ENCODE measurements at places on chromosomes 6 and 20.

DNA sequence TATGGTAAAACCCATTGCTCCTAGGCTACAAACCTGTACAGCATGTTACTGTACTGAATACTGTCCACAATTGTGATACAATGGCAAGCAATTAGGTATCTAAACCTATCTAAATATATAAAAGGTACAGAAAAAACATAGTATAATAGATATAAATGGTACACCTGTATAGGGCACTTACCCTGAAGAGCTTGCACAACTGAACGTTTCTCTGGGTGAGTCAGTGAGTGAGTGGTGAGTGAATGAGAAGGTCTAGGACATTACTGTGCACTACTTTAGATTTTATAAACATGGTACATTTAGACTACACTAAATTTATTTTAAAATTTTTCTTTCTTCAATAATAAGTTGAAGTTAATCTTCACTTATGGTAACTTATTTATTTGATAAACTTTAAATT is 119.9 kb upstream of the CEP85L start:
- no peak for DNase-seq

GRCh38 chr6:105676857-105677256 is 274.0 kb upstream of the PREP start:
- no peak for DNase-seq

DNA sequence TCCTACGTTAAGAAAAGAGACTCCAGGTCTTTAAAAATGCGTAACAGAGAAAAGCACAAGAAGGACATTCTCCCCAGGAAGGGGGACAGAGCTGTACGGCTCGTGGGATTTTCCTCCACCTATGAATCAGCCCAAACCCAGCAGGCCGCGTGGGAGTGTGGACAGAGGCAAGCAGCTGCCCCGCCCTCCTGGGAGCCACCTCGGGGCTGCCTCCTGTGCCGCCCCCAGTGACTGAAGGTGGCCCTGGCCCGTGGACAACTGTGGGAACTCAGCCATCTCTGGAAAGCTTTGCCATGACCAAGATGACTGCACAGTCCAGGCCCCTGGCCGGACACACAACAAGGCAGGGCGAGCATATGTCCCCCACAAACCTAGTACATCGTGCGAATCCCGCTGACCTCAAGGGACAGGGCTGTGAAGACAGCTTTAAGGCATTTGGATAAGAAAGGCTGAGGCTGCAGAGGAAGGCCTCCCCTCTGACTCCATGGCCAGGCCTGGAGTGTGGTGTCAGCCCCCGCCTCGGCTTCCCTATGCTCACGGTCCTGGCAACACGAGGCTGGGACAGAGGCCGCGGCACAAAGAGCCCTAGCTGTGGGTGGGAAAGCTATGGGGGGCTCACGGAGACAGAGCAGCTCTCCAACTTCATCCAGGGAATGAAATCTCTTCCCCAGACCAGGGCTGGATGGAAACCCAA is 26.9 kb downstream of the PXDC1 start:
- DNase-seq: no peak

DNA sequence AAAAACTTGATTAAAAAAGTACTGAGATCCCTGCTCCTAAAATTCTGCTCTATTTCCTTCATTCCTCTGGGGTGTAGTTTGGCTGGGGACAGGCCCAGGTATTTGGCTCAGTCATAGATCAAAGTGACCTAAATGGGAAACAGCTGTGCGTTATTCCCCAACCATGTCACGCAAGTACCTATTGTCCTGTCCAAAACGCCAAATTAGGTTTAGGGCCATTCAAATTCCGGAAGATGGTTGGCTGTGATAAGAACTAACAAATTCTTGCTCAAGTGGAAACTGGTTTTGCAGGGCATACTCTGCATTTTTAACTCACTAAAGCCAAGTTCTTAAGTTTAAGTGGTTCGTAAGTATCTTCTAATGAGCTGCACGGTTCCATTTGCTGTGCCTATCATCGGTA is 147.6 kb upstream of the TMEM170B start:
- DNase-seq: peak; percentile 47

DNA sequence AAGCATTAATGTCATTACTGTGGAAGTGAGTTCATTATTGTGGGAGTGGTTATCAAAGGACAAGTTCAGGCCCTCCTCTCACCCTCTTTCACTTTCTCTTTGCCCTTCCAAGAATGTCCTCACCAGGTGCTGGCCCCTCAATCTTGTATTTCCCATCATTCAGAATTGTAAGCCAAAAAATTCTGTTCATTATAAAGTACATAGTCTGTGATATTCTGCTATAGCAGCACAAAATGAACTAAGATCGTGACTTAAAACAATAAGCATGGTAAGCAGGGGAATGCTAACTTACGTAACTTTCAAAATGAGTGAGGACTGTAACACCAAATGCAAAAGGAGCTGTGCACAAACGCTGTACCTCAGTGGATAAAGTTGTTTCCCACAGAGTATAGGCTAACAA is 515.7 kb upstream of the BTBD3 start:
- no peak for DNase-seq

DNA sequence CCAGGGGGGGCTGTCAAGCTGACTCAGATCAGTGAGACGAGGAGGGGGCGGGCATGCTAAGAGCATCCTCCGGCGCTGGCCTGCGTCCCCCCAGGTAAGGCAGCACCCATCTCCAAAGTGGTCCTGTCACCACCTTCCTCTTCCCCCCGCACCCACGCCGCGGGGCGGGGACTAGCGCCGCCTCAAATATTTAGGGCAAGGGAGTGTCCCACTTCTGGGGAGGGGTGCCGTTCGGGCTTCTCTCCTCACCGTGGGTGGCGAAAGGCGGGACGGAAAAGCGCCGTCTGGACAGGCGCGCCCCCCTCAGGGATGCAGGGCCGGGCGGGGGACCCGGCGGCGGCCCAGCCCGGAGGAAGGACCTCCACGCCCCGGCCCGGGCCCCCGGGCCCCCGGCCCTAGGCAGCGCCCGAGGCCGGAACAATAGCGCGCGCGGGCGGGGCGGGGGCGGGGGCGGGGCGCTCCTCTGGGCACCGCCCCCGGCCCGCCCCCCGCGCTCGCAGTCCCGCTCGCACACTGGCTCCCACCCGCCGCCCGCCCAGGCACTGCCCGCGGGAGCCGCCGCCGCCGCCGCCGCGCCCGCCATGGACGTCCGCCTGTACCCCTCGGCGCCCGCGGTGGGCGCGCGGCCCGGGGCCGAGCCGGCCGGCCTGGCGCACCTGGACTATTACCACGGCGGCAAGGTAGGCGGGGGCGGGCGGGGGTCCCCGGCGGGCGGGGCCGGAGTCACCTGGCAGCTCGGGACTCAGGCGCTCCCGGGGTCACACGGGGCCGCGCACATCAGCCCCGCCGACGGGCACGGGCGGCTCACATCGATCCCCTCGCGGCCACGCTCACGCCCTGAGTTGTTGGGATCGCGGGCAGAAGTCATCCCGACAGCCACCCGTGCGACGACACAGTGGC is at the start of gene TOX2:
TOX2 (plus strand) TSS at position 542 of the 900 bp plus-strand sequence; CDS start at position 582, 40 bp downstream.
- no peak for DNase-seq

GRCh38 chr6:127200114-127200513 is 66.5 kb upstream of the RNF146 start:
- DNase-seq: no peak

- no peak for DNase-seq
Measured at GRCh38 chr6:90374201-90374600, 77.6 kb upstream of the BACH2 start.

DNA sequence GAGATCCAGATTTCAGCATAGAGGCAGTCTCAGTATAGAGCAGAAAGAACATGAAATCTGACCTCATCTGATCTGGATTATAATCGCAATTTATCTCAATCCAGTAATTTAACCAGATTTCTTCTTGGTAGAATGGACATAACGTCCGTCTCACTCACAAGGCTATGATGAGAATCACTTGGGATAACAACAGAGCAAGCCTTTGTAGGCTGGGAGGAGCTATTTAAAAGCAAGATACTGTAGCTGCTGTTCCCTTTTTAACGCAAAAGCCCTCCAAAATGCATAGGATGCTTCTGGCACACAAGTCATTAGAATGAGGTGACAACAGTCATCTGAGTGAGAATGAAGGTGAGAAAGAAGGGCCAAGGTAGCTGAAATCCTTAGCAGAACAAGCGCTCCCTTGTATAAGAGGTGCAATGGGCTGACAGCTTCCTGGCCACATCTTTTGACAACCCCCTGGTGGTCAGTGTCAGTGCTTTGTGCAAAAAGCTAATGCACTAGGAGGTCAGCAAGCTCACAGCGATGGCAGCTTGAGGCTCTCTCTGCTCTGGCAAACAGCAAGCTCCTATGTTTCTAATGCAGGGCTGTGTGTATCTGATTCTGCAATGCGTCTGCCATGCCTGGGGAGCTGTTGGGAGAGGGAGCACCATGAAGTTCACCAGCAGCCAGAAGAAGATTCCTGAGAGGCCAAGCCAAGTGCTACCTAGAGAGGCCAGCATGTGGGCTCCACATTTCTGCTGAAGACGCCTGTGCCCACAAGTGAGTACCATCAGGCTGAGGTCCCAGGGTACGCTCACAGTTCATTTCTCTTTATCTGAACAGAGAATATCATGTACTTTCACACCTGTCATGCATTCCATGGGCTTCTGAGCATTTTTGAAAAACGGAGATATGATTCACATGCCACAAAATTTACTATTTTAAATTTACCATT is 16.2 kb downstream of the METTL24 start:
- DNase-seq: no peak

DNA sequence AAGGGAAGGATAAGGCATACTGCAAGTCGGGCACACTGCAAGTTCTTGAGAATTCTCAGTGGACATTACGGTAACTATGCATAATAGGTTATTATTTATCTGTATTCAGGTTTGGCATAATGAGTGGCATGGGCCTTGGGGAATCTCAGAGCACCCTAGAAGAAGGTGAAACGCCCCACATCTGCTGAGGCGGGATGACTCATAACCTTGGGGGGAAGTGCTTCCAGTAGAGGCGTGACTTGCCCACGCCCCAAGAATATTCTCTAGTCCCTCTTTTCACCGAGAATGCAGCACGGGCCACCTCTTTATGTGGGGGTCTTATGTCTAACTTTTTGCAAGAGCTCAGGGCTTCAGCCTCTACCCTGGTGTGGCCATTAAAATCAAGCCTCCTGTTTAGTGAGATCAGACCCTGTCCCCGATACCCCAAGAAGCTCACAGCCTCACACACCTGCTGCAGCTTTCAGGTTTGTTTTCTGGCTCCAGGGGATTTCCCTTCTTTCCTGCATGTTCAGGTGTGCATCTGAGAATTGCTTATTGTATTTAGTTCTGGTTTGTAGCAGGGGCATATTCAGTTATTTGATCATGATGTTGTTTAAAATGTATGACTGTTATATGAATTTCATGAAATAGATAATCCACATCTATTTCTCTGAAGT is 19.1 kb downstream of the ZFP64 start:
- DNase-seq: no peak

GRCh38 chr20:50519036-50519762 is 9.0 kb downstream of the PTPN1 start:
- DNase-seq: no peak

GRCh38 chr20:20079102-20079784 is 26.9 kb downstream of the CFAP61 start:
- DNase-seq: peak; percentile 10

DNA sequence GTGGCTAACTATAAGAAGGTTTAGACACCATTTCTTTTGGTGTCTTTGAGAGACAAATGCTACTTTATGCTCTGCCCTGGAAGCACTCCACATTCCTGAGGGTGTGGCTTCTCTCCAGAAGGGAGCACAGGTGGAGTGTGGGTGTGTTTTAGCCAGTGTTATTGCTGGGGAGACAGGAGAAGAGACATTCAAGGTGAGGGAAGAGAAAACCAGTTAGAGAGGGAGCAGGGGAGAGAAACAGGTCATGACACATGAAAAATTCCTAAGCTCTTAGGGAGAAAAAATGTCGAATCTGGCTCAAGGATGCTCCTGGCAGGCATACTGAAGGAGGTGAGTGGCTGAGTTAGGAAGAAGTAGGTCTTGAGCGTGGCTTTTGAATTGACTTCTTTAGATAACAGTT is 292.8 kb downstream of the CLIC5 start:
- DNase-seq: no peak

DNA sequence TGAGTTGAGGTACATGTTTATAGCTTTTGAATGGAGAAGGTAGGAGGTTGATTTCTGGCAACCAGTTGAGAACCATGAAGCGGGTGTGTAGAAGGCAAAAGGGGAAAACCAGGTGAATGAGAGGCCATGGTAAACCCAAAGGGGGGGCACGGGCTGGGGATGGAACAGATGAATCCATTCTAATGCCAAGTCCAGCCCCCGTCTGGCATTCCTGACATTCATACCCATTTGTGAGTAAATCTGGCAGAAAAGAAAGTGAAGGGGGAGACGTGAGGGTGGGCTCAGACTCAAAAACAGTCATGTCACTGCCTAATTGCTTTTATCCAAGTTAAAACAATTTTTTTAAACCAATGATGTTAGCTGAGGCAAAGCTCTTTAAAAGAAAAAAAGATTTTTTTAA is 172.8 kb upstream of the QKI start:
- DNase-seq: no peak

GRCh38 chr20:43320536-43320935 is 130.8 kb upstream of the PTPRT start:
- DNase-seq: no peak

DNA sequence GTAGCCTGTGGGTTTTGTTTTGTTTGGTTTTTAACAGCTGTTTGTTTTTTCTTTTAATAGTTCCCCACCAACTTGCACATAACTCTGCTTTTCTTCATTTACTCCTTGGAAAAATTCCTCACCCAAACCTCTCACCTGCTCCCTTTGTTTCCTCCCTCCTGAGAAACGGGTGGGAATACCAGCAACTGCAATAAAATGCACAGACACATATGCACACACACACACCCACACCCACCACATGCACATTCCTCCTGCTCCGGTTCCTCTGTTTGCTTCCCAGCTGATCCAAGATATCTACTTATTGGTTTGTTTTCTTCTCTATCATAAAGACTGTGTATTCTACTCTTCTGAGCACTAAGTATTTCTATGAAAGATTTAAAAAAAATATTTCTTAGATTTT is 161.1 kb upstream of the EPHA7 start:
- DNase-seq: no peak

DNA sequence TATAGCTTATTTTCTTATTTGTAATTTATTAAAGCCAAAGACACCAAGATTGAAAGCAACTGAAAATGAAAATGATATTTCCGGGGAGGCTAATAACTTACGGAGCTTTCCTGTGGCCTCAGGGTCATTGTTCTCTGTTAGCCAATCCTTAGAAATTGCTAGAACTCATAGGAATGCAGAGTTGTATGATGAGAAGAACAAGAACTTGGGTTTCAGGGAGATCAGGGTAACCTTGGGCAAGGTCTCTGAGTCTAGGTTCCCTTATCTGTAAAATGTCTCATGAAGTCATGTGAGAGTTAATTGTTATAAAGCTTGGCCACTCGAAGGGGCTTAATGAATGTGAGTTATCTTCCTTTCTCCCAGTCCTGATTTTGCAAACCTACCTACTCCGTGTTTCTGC is 20.1 kb upstream of the SERINC3 start:
- no peak for DNase-seq

GRCh38 chr6:151723152-151723551 is 84.3 kb upstream of the ESR1 start:
- DNase-seq: no peak

All from renal pelvis (tissue), 12 donors.